ENCODE measurements at places on chromosomes 7 and 10. TPM values are rescaled to one million over a fixed set of nuclear protein-coding genes. Genes with fewer than 3 reads are reported as not detected.

The TMUB1 gene
- 61.8 TPM for total RNA-seq

The MPP7 gene
- total RNA-seq, result 3.8 TPM

The FOXP2 gene
- not detected for total RNA-seq

The AOC1 gene
- total RNA-seq, result not detected

The XRCC2 gene
- total RNA-seq, result 4.6 TPM

The IFRD1 gene
- 34.3 TPM for total RNA-seq

The CNPY1 gene
- total RNA-seq, result not detected

The BNIP3 gene
- total RNA-seq, result 108 TPM

The ELN gene
- total RNA-seq, result not detected

The WAPL gene
- 19.7 TPM for total RNA-seq
